ENCODE measurements at places on chromosomes 13 and 19. TPM values are rescaled to one million over a fixed set of nuclear protein-coding genes. Genes with fewer than 3 reads are reported as not detected.

The ZNF723 gene
- not detected for total RNA-seq

The TMC4 gene
- total RNA-seq: 0.79 TPM

The PTH2 gene
- not detected for total RNA-seq

The RNASEH2A gene
- total RNA-seq: 46.8 TPM

The NTF4 gene
- total RNA-seq: 0.63 TPM

All from A549 treated with Mapracorat at 1 μM for 4 hours (cell line).